ENCODE measurements at places on chromosomes 12 and 14.
A peak's percentile ranks its signal among the peaks of the same experiment; 100 is the strongest.

DNA sequence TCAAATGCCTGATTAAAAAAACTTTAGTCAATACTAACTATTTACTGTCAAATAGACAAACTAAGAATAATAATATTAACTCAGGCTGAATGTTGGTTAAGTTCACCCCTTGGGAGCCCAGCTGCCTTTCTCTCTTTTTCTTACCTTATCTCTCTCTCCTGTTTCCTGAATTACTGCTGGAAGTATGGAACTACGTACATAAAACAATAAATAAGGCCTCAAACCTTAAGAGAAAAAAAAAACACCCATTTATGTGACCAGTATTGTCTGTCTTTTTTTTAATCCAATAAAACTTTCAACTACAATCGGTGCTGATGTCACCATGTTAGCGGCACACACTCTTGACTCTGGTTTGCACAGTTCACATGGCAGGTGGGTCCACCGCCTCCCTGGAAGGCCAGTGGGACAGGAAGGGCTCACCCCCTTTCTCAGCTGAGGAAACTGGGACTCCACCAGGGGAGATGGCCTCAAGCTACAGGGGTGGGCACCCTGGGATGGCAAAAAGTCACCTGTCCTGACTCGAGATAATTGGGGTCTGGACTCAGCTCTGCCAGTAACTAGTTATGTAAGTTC is 21.3 kb downstream of the BCL11B start:
- no peak for DNase-seq

GRCh38 chr14:99468836-99469592 is 11.6 kb downstream of the SETD3 start:
- no peak for DNase-seq

DNA sequence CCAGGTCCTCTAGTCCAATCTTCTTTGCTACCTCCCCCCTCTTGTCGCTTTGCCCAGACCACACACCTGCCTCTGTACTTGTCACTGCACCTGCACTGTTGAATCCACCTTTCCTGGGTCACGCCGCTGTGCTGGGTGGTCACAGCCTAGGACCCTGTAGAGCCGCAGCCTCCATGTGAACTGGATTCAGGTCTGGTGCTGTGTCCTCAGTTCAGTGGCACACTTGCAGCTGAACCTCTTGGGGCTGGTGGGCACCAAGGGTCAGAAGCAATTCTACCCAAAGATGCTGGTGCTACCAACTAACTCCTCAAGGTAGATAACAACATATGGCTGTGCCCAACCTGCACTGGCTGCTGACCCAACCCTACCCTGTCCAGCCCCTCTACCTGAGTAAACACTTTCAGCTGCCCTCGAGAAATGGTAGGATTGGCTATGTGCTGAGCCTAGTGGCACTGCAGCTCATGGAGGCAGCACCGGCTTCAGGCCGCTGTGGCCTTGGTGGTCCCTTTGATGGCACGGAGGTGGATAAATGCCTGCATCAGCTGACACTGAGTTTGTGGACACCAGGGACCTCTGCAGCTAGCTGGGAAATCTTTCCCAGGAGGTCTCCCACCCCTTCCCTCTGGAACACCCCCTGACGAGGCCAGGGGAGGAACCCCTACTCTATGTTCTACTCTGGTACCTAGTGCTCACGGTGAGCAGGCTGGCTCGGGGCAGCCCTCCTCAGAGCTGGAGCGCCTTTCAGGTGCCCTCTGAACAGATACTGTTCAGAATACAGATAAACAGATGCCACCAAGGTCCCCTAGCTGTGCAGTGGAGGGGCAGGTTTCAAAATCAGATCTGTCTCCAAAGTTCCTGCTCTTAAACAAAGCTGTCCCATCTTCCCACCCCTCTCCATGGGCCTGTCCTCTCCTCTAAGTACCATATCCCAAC is 14.3 kb downstream of the AGAP2 start:
- no peak for DNase-seq

GRCh38 chr12:11134305-11134704 is at the start of gene TAS2R30:
TSS of gene TAS2R30 (minus strand) at chr12:11134644. CDS start at chr12:11134244, 400 bp downstream.
- no peak for DNase-seq

- DNase-seq: no peak
These were observed 16.3 kb upstream of the GALNT9 start for GRCh38 chr12:132345561-132346200.

- DNase-seq: no peak
These were observed 648 bp upstream of the AKAP5 start for GRCh38 chr14:64464651-64465050.

DNA sequence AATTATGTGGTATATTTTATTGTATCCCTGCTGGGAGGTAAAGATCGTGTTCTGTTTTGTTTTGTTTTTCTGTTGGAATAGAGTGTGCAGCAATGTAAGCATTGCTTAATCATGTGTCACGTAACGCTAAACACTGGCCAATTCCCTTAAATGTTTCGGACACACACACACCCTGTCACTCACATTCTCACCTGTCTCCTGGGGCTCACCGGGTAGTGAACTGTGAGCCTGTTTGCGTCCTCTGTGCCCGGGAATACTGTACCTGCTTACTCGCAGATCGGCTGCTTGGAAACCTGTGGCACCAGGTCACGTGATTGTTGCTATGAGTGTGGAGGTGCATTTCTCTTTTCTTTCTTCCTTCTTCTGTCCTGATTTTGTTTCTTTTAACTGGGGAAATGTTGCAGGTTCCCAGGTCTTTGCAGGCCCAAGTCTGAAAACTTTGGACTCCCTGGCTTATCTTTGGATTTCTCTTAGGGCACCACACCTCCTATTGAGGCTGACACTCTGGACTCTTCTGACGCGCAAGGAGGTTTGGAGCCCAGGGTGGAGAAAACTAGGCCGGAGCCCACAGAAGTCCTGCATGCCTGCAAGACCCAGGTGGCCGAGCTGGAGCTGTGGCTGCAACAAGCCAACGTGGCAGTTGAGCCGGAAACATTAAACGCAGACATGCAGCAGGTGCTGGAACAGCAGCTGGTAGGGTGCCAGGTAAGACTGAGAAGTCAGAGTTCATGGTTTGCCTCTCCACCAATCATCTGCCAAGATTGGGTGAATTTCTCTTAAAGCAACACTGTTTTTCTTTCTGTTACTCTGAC is 181.1 kb downstream of the ESR2 start:
- no peak for DNase-seq

DNA sequence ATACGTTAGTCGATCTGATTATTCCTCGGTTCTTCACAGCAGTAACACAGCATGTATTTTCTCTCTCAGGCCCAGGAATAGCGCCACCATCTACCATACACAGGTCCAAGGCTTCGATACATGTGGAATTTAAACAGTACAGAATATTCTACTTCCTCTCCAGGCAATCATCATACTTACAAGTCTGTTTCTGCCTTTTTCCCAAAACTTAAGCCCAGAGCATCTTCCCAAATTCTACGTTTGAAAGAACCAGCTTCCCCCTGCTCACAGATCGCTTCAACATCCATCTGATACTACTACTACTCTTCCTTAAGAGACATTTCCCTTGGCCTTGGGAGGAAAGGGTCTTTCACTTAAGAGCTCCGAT is 626 bp downstream of the TXNDC16 start:
- DNase-seq: peak; percentile 1

DNA sequence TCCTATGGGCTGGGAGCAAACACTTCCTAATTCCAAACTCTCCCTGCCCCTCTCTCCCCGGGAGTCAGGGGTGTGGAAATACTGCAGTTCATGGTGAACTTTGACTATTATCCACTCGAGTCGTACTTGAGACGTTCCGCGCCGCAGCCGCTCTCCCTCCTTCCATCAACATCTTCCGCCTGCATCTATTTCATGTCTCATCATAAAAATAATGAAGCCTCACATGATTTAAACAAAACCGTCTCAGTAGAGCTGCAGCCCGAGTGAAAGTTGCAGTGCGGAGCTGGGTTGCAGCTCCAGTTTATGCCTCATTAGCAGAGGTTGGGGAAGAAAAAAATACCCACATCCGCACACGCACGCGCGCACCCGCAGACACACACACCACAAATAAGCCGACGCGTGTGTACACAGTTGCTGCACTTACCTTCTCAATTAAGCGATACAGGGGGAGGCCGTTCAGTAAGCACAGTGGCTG is 283 bp downstream of the LMO3 start:
- no peak for DNase-seq

DNA sequence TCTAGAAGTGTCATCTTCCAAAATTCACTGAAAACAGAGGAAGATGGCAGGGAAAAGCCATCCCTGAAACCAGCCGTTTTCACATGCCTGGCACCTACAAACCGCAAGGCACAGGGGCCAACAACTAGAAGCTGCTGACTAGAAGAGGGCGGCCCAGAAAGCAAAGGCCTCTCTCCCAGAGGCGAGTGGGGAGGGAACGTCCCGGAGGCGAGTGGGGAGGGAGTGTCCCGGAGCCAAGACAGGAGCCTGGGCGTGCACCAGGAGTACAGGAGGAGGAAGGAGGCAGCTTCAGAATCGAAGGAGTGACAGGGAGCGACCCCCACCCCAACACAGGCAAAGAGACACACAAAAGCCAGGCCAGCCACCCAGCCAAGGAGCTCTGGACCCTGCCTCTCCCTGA is 21.0 kb downstream of the ANKLE2 start:
- no peak for DNase-seq

- no peak for DNase-seq
These were observed 680.8 kb downstream of the BCL11B start for GRCh38 chr14:98591161-98591560.

DNA sequence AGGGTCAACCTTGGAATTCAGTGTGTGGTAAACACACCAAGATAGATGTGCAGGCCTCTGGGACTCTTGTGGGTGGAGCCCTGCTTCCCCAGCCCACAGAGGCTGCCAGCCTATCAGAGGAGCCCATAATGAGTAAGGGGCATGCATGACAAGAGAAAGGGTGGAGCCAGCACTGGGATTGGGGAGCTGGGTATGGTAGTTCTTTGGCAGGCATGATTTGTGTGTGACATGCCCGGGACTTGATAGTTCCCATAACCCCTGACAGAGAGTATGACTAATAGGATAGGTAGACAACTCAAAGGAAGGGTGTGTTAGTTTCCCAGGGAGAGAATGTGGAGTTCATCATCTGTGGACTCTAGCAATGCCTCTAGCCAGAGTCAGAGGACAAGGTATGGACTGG is 143.0 kb downstream of the EMP1 start:
- DNase-seq: no peak

GRCh38 chr14:69204753-69205152 is 13.5 kb downstream of the EXD2 start:
- DNase-seq: no peak

- no peak for DNase-seq
These were observed 7.5 kb upstream of the FOXG1 start for GRCh38 chr14:28758885-28759652.
